T-cell (primary cell): ENCODE measurements at places on chromosomes 4 and X. TPM values are rescaled to one million over a fixed set of nuclear protein-coding genes. Genes with fewer than 3 reads are reported as not detected.

Gene PAGE5
- total RNA-seq, result not detected

Gene TBL1X
- 28.7 TPM for total RNA-seq

Gene PAGE2B
- not detected for total RNA-seq

Gene CHRNA9
- total RNA-seq, result not detected

Gene DIAPH2
- total RNA-seq, result 8.7 TPM

Gene SAGE1
- not detected for total RNA-seq

Gene TEX11
- total RNA-seq, result not detected

Gene NR3C2
- 34.2 TPM for total RNA-seq

Gene SPIN2A
- total RNA-seq, result 1.1 TPM

Gene TRMT2B
- total RNA-seq, result 34.7 TPM

DNA sequence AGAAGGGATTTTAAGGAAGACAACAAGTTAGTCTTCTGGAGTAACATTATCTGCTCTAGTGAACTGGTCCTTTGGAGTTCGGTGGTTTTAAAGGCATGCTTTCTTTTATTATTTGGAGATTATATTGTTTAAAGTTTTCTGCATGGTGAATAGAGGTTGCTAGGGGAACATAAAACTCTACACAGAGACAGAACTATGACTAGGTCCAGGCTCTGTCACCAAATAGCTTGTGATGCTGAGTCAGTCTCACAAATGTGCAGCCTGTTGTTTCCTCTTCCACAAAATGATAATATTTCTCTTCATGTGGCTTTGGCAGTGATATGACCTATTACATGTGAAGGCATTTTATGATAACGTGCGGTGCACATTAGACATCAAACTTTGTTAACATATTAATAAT lies 132.6 kb downstream of the PACRGL start:
- DNase-seq, result no peak

- DNase-seq, result no peak
These were observed 80.4 kb downstream of the HS6ST2 start for GRCh38 chrX:132877954-132878536.

DNA sequence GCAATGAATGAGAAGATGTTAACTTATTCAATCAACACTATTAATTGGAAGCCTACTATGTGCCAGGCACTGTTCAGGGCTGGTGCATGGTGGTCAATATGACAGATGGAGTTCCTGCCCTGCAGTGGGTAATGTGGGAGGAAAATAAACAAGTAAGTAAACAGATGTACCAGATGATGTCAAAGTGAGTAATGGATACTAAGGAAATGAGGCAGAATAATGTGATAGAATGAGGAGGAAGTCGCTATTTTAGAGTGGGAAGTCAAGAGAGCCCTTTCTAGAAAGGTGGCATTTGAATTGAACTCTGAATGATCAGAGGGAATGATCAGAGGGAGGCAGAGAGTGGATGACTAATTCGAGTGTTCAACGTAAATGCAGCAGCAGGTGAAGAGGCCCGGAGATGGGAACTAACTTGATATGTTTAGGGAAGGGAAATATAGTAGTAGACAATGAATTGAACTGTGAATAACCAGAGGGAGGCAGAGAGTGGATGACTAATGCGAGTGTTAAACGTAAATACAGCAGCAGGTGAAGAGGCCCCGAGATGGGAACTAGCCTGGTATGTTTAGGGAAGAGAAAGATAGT lies 48.3 kb downstream of the HMGB3 start:
- no peak for DNase-seq

DNA sequence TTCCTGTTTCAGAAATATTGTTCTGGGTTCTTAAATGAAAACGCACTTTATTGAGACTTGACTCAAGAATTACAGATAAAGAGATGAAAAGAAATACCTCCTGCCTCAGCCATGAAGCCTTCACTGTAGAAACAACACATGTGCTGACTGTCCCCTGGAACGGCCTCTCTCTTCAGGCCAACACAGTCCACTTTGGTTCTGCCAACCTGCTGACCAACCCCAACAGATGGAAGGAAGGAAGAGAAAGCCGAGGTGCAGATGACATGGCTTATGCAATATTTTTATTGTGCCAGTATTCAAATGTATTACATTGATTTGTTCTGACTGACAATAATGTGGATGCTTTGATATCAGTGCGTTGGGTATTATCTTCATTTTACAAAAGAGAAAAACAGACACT lies 171.0 kb downstream of the CPEB2 start:
- DNase-seq, result no peak

DNA sequence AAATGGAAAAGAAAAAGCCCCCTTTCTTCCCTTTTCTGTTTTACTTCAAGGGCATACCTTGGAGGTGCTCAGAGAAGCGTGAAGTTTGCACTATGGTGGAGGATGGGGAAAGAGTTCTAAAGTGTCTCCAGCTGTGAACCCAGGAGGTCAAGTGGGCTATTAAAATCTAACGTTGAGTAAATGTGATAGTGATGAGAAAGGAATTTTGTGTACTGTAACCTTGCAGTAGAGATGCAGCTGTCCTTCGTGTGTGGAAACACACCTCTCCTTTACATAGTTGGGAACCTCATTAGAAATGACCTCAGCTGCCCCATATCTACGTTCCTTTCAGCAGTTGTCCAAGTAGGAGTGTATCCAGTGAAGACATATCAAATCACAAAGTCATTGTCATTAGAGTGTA lies 26.5 kb downstream of the ADH5 start:
- DNase-seq, result no peak

DNA sequence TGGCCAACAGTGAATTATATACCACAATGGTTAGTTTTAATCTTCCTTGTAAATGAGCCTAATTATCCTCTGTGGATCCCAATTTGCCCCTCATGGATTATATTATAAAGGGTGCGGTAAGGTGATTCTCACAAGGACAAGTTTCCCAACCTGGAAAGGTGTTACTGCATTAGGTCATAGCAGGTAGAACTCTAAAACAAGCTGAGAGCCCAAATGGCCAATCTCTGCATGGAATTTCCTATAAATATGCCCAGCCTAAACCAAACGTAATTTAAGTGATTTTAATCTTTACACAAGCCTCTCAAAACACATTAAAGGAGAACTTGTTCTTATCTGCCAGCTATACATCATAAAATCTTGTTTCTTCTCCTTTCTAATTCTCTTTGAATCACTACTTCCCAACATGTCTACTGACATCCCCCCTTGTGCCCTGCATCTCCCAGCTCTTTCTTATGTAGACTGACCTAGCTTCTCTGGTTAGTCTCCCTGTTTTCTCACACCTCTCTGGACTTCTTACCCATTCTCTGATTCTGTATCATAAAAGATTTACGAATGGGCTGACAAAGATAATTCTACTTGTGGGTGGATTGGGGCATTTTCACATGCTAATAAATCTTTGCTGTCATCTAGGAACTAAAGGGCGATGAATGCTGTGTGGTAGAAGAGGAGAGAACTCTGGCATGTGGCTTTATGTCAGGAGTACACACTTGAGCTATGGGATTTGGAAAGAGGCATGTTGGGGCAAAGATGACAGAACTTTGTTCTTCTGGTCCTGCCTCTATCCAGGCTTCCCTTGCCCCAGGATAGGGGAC lies 94.3 kb upstream of the PGRMC2 start:
- no peak for DNase-seq

GRCh38 chrX:30642642-30643041 lies 10.6 kb upstream of the GK start:
- no peak for DNase-seq

- DNase-seq, result no peak
These were observed 1.2 kb downstream of the SLC39A8 start for GRCh38 chr4:102343964-102344519.

- no peak for DNase-seq
These were observed 5.4 kb upstream of the NAA11 start for GRCh38 chr4:79331126-79331876.

GRCh38 chr4:123535037-123535748 lies 138.6 kb downstream of the SPRY1 start:
- DNase-seq, result no peak

- DNase-seq, result no peak
These were observed 173.8 kb upstream of the MID1 start for GRCh38 chrX:10794203-10794630.

DNA sequence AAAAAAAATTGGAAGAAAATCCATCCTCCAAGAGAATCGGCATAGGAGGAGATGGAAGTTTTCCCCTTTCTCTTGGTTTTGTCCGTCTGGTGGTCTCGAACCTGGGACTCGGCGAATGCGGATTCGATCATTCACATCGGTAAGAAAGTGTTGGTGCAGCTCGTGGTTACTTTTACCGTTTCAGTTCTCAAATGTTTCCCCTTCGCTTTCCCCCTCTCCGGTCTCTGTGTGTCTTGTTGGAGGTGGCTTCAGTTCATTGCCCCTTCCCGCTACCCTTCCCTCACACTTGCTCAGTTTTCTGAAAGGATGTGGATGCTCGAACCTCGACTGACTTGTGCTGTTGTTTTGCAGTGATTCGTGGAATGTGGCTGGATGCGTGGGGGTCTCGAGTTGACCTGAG lies 840 bp downstream of the GRID2 start:
- no peak for DNase-seq

- DNase-seq, result no peak
These were observed 133.8 kb downstream of the AFF1 start for GRCh38 chr4:87068583-87069021.

GRCh38 chrX:8731559-8732395 lies at the start of gene ANOS1:
Gene ANOS1 (minus strand): TSS chrX:8732137. CDS start chrX:8732036, 101 bp downstream.
- DNase-seq, result no peak

DNA sequence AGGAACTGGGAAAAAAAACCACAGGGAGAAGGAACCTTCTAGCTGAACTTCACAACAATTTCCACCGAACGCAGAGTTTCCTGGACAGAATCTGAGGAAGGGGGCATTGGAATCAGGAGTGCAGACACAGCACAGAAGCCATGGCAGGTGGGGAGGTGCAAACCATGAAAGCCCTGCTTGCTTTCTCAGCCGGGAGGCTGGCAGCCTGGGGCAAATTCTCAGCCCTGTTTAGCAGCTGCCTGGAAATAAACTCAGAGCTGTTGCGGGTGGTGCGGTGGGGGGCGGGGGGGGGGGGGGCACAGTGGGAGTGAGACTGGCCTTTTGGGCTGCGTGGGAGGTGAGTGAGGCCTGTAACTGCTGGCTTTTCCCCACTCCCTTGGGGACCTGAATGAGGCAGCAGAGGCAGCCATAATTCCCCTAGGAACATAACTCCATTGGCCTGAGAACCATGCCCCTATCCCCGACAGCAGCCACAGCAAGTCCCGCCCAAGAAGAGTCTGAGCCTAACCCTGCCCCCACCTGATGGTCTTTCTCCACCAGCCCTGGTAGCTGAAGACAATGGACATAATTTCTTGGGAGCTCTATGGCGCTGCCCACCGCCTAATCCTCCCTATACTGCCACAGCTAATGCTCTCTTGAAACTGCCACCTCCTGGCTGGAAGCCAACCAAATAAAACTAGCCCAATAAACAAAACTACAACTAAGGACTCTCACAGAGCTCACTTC lies 176.3 kb downstream of the FAM13A start:
- DNase-seq, result no peak

GRCh38 chrX:3803305-3803704 lies 89.9 kb upstream of the PRKX start:
- DNase-seq, result no peak

GRCh38 chrX:27599928-27600327 lies 9.8 kb downstream of the DCAF8L2 start:
- DNase-seq, result no peak

DNA sequence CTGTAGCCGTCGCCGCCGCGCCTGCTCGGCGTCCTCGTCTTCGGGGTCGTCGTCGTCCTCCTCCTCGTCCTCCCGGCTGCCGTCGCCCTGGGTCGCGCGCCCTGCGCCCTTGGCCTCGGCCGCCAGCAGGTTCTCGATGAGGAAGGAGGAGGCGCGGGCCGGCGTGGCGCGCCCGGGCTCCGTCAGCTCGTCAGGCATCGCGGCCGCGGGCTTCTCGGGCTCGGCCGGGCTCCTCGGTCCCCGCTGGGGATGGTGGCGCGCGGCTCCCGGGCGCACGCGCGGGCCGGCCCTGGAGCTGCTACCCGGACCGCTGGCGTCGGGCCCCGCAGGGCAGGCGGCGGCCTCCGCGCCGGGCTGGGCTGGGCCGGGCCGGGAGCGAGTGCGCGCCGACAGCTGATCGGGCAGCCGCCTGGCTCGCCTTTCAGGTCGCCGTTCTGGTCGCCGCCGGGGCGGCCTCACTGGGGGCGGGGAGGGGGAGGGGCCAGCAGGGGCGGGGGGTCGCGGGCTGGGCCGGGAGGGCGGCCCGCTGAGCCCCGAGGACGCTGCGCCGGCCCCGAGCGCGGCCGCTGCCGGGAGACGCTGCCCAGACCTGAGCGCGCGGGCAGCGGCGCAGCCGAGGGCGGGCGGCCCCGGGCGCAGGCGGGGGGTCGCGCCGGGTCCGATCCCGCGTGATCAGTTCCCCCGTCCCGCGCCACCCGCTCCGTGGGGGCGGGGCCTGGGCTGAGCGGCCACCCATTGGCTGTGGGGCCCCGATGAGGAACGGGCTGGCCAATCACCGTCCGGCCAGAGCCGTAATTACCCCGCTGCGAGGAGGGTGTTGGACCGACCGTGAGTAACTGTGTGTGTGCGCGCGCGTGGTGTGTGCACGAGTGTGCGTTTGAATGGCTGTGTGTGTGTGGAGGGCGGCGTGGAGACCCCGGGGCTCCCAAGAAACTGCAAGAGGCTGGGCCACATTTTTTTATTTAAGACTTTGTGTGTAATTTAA lies at the start of gene HMX1:
Gene HMX1, minus strand, starts transcription at position 423 of the 985 bp plus-strand sequence. Its CDS starts 225 bp downstream, at position 198.
- no peak for DNase-seq

GRCh38 chrX:9486786-9487387 lies 22.0 kb downstream of the TBL1X start:
- no peak for DNase-seq

- no peak for DNase-seq
These were observed 208.3 kb upstream of the JADE1 start for GRCh38 chr4:128600996-128601871.

DNA sequence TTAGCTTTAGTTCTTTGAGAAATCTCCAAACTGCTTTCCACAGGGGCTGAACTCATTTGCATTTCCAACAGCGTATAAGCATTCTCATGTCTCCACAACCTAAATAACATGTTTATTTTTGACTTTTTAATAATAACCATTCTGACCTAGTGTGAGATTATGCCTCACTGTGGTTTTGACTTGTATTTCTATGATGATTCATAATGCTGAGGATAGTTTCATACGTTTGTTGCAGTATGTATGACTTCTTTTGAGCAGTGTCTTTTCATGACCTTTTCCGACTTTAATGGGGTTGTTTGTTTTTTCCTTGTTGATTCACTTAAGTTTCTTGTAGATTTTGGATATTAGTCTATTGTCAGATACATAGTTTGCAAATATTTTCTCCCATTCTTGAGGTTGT lies 1833.0 kb upstream of the PCDH10 start:
- DNase-seq, result no peak

GRCh38 chr4:108502356-108502755 lies 118.0 kb upstream of the RPL34 start:
- no peak for DNase-seq

GRCh38 chrX:37786624-37787422 lies 7.0 kb downstream of the CYBB start:
- DNase-seq, result no peak

- DNase-seq, result no peak
These were observed 134.9 kb downstream of the STOX2 start for GRCh38 chr4:184039963-184040383.

- no peak for DNase-seq
These were observed 24.1 kb downstream of the TMPRSS11A start for GRCh38 chr4:67939195-67939594.
